Endodermal cell (in vitro differentiated cells): ENCODE measurements at places on chromosomes 5 and 9. TPM values are rescaled to one million over a fixed set of nuclear protein-coding genes. Genes with fewer than 3 reads are reported as not detected.
A peak's percentile ranks its signal among the peaks of the same experiment; 100 is the strongest.

DNA sequence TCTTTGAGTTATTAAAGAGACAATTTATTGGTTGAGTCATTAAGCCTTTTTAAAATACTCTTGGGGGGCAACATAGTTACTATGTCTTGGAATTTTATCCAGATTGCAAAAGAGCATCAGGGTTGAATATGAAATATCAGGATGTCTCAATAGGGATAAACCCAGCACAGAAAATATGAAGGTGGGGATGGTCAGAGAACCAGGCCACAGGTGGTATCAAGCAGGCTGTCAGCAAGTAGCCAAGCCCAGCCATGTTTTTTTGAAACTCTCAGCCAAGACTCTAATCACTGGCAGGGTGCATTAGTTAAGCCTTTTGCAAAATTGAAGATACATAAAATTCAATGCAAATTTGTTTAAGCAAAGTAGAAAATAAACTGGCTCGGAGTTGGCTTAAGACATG lies 468.9 kb downstream of the DTWD2 start:
- H3K27me3 ChIP-seq: no peaks in the 10 kb centered on the region
- no peaks in the 10 kb centered on the region for H3K36me3 ChIP-seq
- no peaks in the 10 kb centered on the region for H3K4me1 ChIP-seq
- no peak overlapping the region for H3K4me3 ChIP-seq
- DNase-seq: no peak

DNA sequence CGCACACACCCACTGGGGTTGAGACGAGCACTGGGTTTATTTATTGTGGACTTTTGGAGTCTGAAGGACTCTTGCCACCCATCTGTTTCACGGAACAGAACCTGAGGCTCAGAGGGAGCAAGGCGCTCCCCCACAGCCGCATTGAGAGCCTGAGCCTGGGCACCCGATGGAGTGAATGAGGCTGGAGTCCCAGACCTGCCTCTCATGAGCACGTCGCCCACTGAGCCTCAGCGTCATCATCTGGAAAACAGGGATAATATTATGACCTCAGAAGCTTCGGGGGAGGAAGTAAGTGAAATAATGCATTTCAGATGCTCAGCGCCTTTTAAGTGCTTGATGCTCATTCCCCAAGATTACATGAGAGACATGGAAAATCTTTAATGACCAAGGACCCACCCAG lies 5.5 kb downstream of the NEK6 start:
- H3K27me3 ChIP-seq: no peaks in the 10 kb centered on the region
- H3K36me3 ChIP-seq: no peaks in the 10 kb centered on the region
- H3K4me1 ChIP-seq: peaks cover 4% of the 10 kb centered on the region
- DNase-seq: no peak
- H3K4me3 ChIP-seq: no peak overlapping the region
- no peak overlapping the region for H3K27ac ChIP-seq

- H3K4me3 ChIP-seq: no peak overlapping the region
- H3K27me3 ChIP-seq: no peaks in the 10 kb centered on the region
- H3K36me3 ChIP-seq: no peaks in the 10 kb centered on the region
- peaks cover 7% of the 10 kb centered on the region for H3K4me1 ChIP-seq
- peak; percentile 80 for DNase-seq
- no peak overlapping the region for H3K27ac ChIP-seq
Observed at GRCh38 chr5:3251784-3252183, 343.8 kb upstream of the IRX1 start.

DNA sequence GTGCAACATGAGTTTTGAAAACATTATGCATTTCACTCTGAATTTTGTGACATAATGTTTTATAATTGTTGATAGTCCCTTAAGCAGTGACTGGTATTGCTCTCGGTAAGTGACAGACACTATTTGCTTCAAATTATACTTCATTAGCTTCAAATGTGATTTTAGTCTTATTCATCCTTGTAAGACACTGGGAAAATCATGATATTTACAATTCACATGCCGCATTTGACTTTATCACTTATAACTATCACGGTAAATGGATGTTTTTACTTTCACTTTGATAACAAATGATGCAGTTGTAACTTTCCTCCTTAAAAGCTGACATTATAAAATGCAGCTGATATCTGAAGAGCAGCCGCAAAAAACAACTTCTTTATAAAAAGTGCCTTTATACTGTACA lies 44.1 kb upstream of the ITGA2 start:
- H3K36me3 ChIP-seq: no peaks in the 10 kb centered on the region
- no peaks in the 10 kb centered on the region for H3K4me1 ChIP-seq
- no peaks in the 10 kb centered on the region for H3K27me3 ChIP-seq
- H3K27ac ChIP-seq: no peak overlapping the region

SV2C gene
- not detected in 2 replicates for total RNA-seq
